ENCODE measurements at places on chromosomes 4 and X. TPM values are rescaled to one million over a fixed set of nuclear protein-coding genes. Genes with fewer than 3 reads are reported as not detected.
A peak's percentile ranks its signal among the peaks of the same experiment; 100 is the strongest.

Gene ARR3
- not detected for total RNA-seq

- no peak for DNase-seq
These were observed 11.2 kb upstream of the BRS3 start for GRCh38 chrX:136476501-136476900.

Gene NUDT10
- total RNA-seq = 5.8 TPM

DNA sequence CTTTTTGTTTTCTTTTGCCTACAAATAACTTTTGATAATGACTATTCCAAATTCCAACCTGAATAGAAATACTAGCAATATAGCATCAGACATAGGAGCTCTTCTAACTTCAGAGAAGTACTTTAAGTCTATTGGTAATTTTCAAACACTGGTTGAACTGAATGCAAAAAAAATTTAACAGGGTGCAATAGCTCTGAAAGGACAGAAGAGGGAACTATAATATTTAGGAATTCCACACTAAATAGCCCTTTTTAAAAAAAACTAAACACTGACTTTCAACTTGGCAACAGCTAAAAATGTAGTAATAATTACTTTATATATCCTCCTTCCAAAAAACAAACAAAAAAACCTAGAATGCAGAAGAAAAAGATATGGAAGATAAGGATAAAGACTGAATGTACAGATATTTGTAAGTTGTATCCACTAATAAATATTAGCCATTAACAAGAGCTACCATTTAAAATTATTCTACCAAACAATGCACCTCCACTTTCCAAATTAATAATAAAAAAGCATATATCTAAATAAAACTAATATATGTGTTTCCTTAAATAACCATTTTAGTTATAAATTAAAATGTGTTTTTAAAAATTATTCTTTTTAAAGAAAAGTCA lies 81.4 kb downstream of the FBXW7 start:
- DNase-seq = no peak

Gene MTTP
- total RNA-seq = 0.07 TPM

Gene CYTL1
- total RNA-seq = 8.2 TPM

GRCh38 chr4:165931741-165932140 lies 58.7 kb downstream of the TLL1 start:
- DNase-seq = no peak

DNA sequence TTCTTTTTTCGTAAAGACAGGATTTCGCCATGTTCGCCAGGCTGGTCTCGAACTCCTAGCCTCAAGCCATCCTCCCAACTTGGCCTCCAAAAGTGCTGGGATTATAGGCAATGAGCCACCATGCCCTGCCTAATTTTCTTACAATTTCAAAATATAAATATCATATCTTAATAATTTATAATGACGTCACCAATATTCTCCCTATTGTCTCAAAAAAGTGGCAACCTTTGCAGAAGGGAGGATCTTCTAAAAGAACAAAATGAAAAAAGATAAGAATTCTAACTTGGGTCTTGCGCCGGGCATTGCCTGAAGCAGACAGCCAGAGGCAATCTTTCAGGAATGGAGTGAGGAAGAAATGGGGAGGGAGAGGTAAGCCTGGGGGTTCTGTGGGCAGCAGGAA lies 37.9 kb upstream of the WAS start:
- no peak for DNase-seq

DNA sequence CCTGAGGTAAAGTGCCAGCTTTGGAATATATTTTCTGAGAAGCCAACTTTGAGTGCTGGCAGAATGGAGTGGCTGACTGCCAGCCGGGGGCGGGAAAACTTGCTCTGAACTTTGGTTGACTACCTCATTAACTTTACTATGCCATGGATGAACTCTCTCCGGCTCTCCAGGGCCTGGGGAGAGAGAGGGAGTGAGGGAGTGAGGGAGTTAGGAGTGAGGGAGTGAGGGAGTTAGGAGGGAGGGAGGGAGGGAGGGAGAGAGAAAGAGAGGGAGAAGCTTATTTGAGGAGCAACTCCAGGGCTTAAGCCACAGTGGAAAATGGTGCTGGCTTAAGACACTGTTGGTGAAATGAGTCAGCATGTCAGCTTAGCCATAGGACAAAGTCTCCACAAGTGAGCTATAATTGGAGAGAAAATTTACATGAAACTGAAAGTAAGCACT lies 280.9 kb upstream of the RPS6KA3 start:
- peak; percentile 62 for DNase-seq

- DNase-seq = no peak
These were observed 408.6 kb downstream of the FAM47B start for GRCh38 chrX:35351212-35351611.

DNA sequence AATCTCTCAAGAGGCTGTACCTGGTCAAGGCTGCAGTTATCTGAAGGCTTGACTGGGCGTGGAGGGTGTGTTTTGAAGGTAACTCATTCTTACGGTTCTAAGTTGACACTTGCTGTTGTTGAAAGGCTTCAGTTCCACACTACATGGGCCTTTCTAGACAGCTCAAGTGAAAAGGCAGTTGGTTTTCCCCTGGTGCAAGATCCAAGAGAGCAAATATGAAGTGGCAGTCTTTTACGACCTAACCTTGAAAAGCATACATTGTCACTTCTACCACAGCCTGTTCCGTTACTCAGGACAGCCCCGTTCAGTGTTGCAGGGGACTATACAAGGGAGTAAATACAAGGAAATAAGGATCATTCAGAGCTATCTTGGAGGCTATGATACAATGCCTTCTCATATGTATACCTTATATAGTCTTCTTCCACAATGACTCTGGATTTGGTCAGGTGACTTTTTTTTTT lies 46.2 kb downstream of the PDS5A start:
- DNase-seq = no peak

DNA sequence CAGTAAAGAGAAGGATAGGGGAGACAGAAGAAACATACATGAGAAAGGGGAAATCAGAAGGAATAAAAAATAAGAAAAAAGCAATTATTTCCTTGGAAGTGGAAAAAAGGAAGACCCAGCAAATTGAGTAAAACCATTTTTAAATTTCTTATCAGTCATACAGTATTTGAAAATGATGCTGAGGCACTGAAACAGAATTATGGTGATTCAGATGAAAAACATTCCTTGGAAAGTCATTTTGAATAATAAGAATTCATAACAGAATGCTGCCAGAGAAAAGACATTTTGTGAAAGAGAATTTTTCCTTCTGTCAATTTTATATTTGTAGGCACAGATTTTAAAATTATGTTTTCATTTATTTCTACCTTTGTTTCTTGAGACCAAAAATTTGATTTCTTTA lies 895.5 kb upstream of the EPHA5 start:
- DNase-seq = no peak

Gene HS3ST1
- total RNA-seq = 2.4 TPM

GRCh38 chr4:103118166-103118565 lies 18.5 kb upstream of the BDH2 start:
- DNase-seq = no peak

- DNase-seq = no peak
These were observed 259.8 kb downstream of the FBXO8 start for GRCh38 chr4:174023641-174024040.

Gene PABPC4L
- total RNA-seq = 1.1 TPM

GRCh38 chr4:100206850-100207249 lies 16.6 kb upstream of the DDIT4L start:
- DNase-seq = no peak

Gene SH3RF1
- total RNA-seq = 25.6 TPM

DNA sequence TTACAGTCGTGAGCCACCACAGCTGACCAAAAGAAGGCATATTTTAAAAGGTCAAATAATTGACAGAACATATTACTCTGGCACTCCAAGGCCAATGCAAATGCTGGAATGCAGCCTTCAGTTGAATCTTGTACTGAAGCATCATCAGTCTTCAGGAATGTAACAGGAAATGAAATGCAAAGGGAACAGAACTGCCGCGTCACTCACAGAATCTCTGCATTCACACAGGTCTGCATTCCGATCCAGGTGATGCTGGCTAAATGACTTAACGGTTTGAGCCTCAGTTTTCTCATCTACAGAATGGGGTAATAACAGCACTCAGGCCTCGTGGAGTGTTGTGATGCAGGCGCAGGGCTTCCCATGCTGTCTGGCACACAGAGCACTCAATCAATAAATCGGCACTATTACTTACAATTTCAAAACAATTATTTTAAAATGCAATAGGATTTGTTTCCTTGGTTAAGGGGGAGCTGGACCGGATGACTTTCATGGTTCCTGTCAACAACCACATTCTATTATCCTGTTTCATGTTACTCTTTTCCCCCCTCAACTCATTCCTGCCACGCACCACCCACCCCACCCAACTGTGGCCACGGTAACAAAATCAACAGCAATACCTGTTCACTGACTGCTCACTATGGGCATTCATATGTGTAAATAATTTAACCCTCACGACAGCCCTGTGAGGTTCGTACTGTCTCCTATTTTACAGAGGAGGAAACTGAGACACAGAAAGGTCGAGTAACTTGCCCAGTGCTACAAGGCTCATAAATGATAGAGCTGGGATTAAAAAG lies 32.4 kb downstream of the IGFBP7 start:
- no peak for DNase-seq

- DNase-seq = no peak
These were observed 10.4 kb downstream of the LRPAP1 start for GRCh38 chr4:3521621-3522325.

Gene MGARP
- total RNA-seq = 0.08 TPM

Gene F11
- total RNA-seq = not detected

Gene SYP
- 1.0 TPM for total RNA-seq

Gene PHKA1
- total RNA-seq = 6.4 TPM

Gene UGT2B7
- 42.7 TPM for total RNA-seq

DNA sequence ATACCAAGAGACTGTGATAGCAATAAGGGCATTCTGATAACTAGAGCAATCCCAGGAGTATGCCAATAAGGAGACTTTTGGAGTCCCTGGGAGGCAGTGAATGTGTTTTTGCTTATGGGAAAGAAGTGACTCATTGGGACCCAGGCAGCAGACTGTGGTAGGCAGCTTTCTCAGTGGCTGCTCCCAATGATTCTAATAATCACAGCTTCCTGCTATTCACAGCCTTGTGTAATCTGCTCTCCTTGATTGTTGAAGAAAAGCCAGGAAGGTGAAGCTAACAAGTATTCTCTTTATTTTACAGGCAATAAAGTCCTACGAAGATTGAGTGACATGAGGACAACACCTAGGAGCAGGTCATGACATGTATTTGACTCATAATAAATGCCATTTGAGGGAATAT lies 70.3 kb upstream of the DDX60 start:
- peak; percentile 56 for DNase-seq

Gene C1QTNF7
- not detected for total RNA-seq

Gene FAM9B
- not detected for total RNA-seq

- DNase-seq = no peak
These were observed 110.5 kb downstream of the IL1RAPL1 start for GRCh38 chrX:28697732-28698131.

DNA sequence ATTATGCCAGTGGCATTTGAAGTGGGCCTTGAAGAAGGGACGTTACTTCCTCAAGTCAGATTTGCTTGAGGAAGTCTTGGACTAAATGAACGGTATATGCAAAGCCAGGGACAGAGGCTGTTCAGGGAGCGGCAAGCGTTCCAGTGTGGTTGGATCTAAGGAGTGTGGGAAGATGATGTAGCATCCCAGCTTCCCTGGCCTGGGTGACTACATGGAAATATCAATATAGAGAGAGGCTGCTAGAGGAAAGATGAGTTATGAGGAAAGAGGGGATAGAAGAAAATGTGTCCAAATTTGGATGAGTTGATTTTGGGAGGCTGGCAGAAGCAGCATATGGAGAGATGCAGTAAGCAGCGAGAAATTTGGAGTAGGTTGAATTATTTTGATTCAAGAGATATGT lies 432.5 kb upstream of the TENM3 start:
- DNase-seq = no peak

Gene PNMA6A
- 7.9 TPM for total RNA-seq

- DNase-seq = no peak
These were observed 201.0 kb downstream of the SPRY1 start for GRCh38 chr4:123597586-123597985.

Gene FOXP3
- 0.71 TPM for total RNA-seq

DNA sequence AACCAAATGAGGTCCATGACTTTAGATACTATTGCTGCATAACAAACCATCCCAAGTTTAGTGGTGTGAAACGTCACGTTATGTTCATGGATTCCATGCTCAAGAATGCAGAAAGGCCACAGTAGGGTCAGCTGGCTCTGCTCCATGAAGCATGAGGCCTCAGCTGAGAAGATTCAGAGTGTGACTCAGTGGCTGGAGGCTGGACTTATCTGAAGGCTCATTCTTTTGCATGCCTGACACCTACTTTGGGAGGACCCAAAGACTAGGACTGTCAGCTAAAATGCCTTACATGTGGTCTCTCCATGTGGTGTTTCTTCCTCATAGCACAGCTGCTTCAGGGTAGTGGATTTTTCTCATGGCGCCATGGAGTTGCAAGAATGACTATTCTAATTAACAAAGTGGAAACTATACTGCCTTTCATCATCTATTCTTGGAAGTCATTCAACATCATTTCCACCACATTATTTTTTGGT lies 11.5 kb upstream of the CCDC149 start:
- peak; percentile 96 for DNase-seq
